ENCODE measurements at places on chromosomes 4 and X. TPM values are rescaled to one million over a fixed set of nuclear protein-coding genes. Genes with fewer than 3 reads are reported as not detected.

Gene CT45A3
- total RNA-seq, result not detected

- H3K4me1 ChIP-seq, result no peaks in the 10 kb centered on the region
- DNase-seq, result no peak
- no peaks in the 10 kb centered on the region for H3K36me3 ChIP-seq
- no peaks in the 10 kb centered on the region for H3K27me3 ChIP-seq
- H3K27ac ChIP-seq, result no peak overlapping the region
These were observed 214.5 kb upstream of the TACR3 start for GRCh38 chr4:103934178-103934789.

- H3K4me3 ChIP-seq, result no peak overlapping the region
- peaks cover 4% of the 10 kb centered on the region for H3K27me3 ChIP-seq
- no peak for DNase-seq
- no peaks in the 10 kb centered on the region for H3K36me3 ChIP-seq
- H3K27ac ChIP-seq, result no peak overlapping the region
These were observed 60.2 kb upstream of the PNPLA4 start for GRCh38 chrX:7987160-7988012.

DNA sequence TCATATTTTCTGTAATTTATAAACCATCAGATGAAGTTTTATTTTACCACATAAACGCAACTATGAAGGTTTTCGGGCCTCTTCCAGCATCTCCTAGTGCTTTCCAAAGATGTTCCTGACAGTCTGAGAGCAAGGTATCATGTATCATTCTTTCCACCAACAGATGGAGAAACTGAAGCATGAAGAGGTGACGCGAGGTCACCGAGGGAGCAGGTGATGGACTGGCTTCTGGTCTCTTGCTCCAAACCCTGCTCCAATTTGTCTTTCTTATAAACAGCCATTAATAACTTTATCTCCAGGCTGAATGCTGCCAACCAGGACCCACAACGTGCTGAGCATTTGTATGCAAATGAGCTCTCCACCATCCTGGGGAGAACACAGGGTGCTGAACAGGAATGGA is 86.3 kb upstream of the MAML3 start:
- no peak for DNase-seq
- peaks cover 6% of the 10 kb centered on the region for H3K4me1 ChIP-seq
- H3K4me3 ChIP-seq, result no peak overlapping the region
- H3K27ac ChIP-seq, result no peak overlapping the region

Gene MED14
- total RNA-seq, result 33.8 TPM

Gene TMEM150C
- total RNA-seq, result 38.3 TPM

DNA sequence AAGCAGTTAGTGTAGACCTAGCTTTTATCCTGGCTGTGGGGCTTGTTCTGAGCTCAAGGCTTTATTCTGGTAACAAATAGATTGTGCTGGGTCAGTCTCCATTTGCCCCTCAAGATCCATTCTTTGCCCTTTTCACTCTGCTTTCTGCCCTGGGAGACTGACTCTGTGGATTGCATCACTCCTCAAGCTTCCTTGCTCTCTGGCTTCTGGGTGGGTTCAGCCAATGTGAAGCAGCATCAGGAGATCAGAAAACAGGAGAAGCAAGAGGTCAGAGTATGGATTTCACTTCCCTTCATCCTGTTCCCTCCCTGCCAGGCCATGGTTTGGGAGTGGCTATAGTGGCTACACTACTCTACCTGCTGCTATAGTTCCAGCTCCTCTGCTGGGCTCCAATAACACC is 184.1 kb upstream of the NDP start:
- no peaks in the 10 kb centered on the region for H3K4me1 ChIP-seq
- H3K27me3 ChIP-seq, result no peaks in the 10 kb centered on the region
- no peaks in the 10 kb centered on the region for H3K36me3 ChIP-seq

Gene OCRL
- total RNA-seq, result 16.7 TPM

GRCh38 chr4:103171006-103171405 is 27.1 kb downstream of the CENPE start:
- H3K4me1 ChIP-seq, result no peaks in the 10 kb centered on the region
- H3K27ac ChIP-seq, result no peak overlapping the region
- DNase-seq, result no peak

- DNase-seq, result no peak
- H3K27me3 ChIP-seq, result no peaks in the 10 kb centered on the region
- H3K36me3 ChIP-seq, result no peaks in the 10 kb centered on the region
These were observed 175.9 kb downstream of the AFAP1 start for GRCh38 chr4:7763788-7764187.

DNA sequence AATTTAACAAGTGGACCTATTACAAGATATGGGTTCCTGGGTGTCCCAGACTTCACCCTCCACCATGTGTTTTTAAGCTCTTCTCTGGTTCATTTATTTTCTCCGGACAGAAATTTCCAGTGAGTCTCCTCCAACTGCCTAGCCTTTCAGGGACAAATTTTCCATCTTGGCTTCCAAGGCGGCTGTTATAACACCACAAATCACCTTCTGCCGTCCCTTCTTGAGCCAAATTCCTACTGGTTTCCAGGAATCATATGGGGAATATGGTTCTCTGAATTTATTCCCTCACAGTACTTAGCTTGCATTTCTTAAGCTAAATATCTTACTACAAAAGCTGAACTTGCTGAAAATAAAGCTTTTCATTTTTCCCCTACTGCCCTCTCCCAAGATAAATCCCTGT is 18.8 kb downstream of the NEXMIF start:
- H3K36me3 ChIP-seq, result no peaks in the 10 kb centered on the region
- DNase-seq, result no peak
- no peaks in the 10 kb centered on the region for H3K27me3 ChIP-seq
- no peaks in the 10 kb centered on the region for H3K4me1 ChIP-seq
- H3K27ac ChIP-seq, result no peak overlapping the region

DNA sequence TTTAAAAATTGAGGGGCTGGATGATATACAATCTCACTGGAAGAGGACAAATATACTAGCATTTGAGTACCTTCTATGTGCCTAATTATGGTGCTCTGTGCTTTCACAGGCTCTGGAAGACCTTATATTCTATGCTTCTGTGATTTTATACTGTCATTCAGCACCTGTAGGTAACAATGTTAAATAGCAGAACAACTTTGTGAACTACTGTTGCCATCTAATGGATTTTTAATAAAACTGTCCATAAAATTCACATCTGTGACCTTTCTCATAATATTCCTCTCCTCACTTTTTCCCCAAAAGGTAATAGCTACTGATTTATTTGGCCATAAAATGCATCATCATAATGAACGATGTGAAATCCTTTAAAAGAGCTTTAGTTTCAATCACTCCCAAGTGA is 21.9 kb downstream of the POU3F4 start:
- no peak overlapping the region for H3K27ac ChIP-seq
- H3K27me3 ChIP-seq, result peaks cover 49% of the 10 kb centered on the region
- H3K4me1 ChIP-seq, result no peaks in the 10 kb centered on the region
- H3K36me3 ChIP-seq, result no peaks in the 10 kb centered on the region
- DNase-seq, result no peak

- no peak overlapping the region for H3K4me3 ChIP-seq
- DNase-seq, result no peak
- no peaks in the 10 kb centered on the region for H3K4me1 ChIP-seq
- no peaks in the 10 kb centered on the region for H3K36me3 ChIP-seq
- H3K27me3 ChIP-seq, result no peaks in the 10 kb centered on the region
These were observed 66.1 kb downstream of the KIT start for GRCh38 chr4:54723820-54724219.

DNA sequence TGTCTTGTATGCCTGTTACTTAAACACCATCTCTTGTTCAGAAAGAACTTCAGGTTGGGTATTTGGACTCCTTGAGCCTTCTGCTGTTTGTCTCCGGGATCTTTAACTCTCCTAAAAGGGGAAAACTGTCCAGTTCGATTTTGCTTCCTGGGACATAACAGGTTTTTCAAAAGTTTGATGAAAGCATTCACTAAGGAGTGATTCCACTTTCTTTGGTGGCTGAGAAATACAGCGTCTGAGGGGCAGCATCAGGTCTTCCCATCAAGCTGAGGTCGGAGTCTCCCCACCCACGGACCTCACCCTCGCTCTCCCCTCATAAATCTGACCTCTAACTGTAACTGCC is 1.4 kb downstream of the AFAP1 start:
- H3K27me3 ChIP-seq, result no peaks in the 10 kb centered on the region
- peak overlapping the region; percentile 34 for H3K27ac ChIP-seq
- H3K4me1 ChIP-seq, result no peaks in the 10 kb centered on the region
- H3K4me3 ChIP-seq, result peak overlapping the region; percentile 85

GRCh38 chrX:155959018-155959587 is 38.4 kb upstream of the IL9R start:
- no peaks in the 10 kb centered on the region for H3K36me3 ChIP-seq
- H3K27ac ChIP-seq, result no peak overlapping the region
- DNase-seq, result no peak
- no peaks in the 10 kb centered on the region for H3K27me3 ChIP-seq
- H3K4me1 ChIP-seq, result no peaks in the 10 kb centered on the region
- no peak overlapping the region for H3K4me3 ChIP-seq

Gene HSFX4
- total RNA-seq, result not detected

DNA sequence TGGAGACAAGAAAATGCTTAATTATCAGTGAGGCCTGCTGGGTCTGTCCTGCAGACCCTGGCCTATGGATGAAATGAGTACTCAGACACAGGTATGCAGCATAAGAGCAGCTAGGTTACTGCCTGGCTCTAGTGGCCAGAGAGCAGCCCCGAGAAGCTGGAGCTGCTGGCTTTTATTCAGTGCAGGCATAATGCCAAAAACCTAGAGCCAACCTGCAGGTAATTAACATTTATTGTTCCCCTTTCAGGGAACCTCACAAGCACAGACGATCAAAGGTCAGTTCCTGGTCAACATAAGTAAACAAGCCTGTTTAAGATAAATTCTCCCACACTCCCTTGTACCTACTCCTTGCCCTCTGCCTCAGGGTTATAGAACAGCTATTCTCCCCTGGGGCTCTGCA is 13.3 kb downstream of the IDS start:
- no peaks in the 10 kb centered on the region for H3K4me1 ChIP-seq
- H3K27ac ChIP-seq, result no peak overlapping the region
- no peaks in the 10 kb centered on the region for H3K36me3 ChIP-seq
- no peak for DNase-seq

DNA sequence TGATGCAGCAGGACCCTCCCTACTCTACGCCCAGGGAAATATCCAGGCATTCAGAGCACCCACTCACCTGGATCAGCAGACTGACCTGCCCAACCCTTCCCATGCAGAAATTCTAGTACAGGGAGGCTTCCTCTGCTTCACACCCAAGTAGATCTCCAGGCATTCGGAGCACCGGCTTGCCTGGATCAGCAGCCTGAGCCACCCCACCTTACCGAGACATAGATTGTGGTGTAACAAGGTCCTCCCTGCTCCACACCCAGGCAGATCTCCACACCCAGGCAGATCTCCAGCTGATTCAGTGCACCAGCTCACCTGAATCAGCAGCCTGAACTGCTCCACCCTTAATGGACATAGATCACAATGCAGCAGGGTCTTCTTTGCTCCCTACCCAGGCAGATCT is 215.1 kb upstream of the CPEB2 start:
- H3K27me3 ChIP-seq, result no peaks in the 10 kb centered on the region
- H3K27ac ChIP-seq, result no peak overlapping the region
- no peaks in the 10 kb centered on the region for H3K4me1 ChIP-seq
- no peaks in the 10 kb centered on the region for H3K36me3 ChIP-seq

DNA sequence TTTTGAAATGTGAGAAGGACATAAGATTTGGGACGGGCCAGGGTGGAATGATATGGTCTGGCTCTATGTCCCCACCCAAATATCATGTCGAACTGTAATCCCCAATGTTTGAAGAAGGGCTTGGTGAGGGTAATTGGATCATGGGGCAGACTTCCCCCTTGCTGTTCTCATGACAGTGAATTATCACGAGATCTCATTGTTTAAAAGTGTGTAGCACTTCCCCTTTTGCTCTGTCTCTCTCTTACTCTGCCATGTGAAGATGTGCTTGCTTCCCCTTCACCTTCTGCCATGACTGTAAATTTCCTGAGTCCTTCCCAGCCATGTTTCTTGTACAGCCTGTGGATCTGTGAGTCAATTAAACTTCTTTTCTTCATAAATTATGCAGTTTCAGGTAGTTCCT is 17.5 kb downstream of the MTMR8 start:
- H3K27ac ChIP-seq, result no peak overlapping the region
- no peak overlapping the region for H3K4me3 ChIP-seq
- H3K27me3 ChIP-seq, result no peaks in the 10 kb centered on the region

Gene TMEM192
- 11.5 TPM for total RNA-seq

DNA sequence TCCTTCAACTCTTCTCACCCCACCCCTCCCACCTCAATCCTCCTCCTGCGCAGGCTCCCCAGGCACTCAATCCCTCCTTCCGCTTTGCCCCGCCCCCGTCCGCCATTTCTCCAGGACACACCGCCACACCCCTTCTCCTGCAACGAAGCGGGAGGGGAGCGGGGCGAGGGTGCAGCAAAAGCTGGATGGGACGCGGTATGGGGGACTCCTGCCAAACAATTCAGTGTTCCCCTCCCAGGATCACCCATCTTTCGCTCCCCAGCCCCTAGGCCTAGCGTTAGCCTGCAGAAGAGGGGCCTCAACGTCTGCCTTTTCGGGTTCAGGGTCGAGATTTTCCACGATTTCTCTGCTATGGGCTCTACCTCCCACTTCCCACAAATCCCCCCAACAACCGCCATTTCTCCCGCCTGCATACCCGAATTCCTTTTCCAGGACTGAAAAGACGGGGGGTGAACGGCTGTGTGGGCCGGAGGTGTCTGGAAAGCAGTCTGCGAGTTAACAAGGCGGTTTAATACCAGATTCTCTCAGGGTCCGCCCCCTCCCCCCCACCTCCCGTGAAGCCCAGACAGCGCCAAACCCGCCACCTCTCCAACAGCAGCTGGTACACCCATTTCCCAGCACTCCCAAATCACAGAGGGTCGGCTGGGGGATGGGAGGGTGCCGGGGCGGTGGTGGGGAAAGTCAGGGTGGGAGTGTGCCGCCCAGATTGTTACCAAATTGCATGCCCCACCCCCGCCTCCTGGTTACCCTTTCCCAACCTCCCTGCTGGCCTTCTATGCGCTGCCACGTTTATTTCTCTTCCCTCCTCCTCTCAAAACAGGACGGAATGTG is 774 bp downstream of the ARMCX2 start:
- H3K27me3 ChIP-seq, result peaks cover 45% of the 10 kb centered on the region
- H3K4me3 ChIP-seq, result peak overlapping the region; percentile 79
- DNase-seq, result peak; percentile 62
- peak overlapping the region; percentile 77 for H3K27ac ChIP-seq
- no peaks in the 10 kb centered on the region for H3K36me3 ChIP-seq
- no peaks in the 10 kb centered on the region for H3K4me1 ChIP-seq

- H3K27me3 ChIP-seq, result no peaks in the 10 kb centered on the region
- H3K4me1 ChIP-seq, result no peaks in the 10 kb centered on the region
- no peak overlapping the region for H3K27ac ChIP-seq
- no peak overlapping the region for H3K4me3 ChIP-seq
- H3K36me3 ChIP-seq, result no peaks in the 10 kb centered on the region
- no peak for DNase-seq
These were observed 59.8 kb upstream of the COX18 start for GRCh38 chr4:73129319-73129718.

Gene MSANTD1
- total RNA-seq, result 0.48 TPM

DNA sequence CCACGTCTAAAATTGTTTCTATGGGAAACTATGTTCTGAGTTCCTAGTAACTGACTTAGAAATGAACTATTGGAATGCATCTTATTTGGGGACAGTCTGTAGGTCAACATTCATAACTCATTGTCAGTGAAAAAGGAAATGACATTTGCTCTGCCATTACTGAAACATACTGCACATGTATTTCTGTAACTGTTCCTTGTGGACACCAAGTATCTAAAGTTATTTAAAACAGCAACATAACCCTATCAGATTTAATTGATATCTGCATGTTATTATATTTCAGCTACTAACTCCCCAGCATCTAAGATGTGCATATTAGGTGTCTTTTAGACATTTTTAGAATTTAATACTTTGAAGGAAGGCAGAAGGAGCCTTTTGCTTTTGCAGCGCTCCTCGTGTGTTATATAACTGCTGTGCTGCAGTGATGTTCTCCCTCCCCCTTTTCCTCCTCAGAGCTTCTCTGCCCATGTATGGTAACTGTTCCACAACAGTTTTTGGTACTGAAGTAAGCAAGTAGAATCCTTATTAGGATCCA is 37.2 kb upstream of the TMEM131L start:
- no peaks in the 10 kb centered on the region for H3K4me1 ChIP-seq
- H3K36me3 ChIP-seq, result no peaks in the 10 kb centered on the region
- H3K27me3 ChIP-seq, result no peaks in the 10 kb centered on the region
